ENCODE measurements at places on chromosomes 16 and 17. TPM values are rescaled to one million over a fixed set of nuclear protein-coding genes. Genes with fewer than 3 reads are reported as not detected.

NOXO1 gene
- 0.21 TPM for total RNA-seq

CX3CL1 gene
- total RNA-seq, result not detected

HOXB3 gene
- 3.8 TPM for total RNA-seq

MYL11 gene
- total RNA-seq, result 3.4 TPM

TMEM238L gene
- not detected for total RNA-seq

GDPD1 gene
- total RNA-seq, result 2.7 TPM

CDK3 gene
- 7.4 TPM for total RNA-seq

GUCY2D gene
- not detected for total RNA-seq

ADAD2 gene
- not detected for total RNA-seq

WFIKKN1 gene
- total RNA-seq, result 0.32 TPM

KCNG4 gene
- total RNA-seq, result not detected

PIGQ gene
- total RNA-seq, result 44.9 TPM

PROCA1 gene
- total RNA-seq, result 7.7 TPM

CES4A gene
- total RNA-seq, result 29.8 TPM

B4GALNT2 gene
- total RNA-seq, result not detected

DECR2 gene
- total RNA-seq, result 20.9 TPM

HEATR3 gene
- 25.9 TPM for total RNA-seq

MT1M gene
- total RNA-seq, result not detected

PSMB10 gene
- 243 TPM for total RNA-seq

CDC6 gene
- 133 TPM for total RNA-seq

SSTR5 gene
- total RNA-seq, result not detected

SDK2 gene
- 0.07 TPM for total RNA-seq

SLC26A11 gene
- 9.7 TPM for total RNA-seq

All from activated T-helper 2 cell treated with anti-CD3 and anti-CD28 coated beads, Interferon-gamma antibody, Interleukin-2, Interleukin-4, amounts not matched to agents 10 μg/mL and 5 μg/mL and 100 μg/mL, durations not matched to agents 14 hours and 24 hours and 36 hours (primary cell).